ENCODE measurements at places on chromosomes 12 and 14.

DNA sequence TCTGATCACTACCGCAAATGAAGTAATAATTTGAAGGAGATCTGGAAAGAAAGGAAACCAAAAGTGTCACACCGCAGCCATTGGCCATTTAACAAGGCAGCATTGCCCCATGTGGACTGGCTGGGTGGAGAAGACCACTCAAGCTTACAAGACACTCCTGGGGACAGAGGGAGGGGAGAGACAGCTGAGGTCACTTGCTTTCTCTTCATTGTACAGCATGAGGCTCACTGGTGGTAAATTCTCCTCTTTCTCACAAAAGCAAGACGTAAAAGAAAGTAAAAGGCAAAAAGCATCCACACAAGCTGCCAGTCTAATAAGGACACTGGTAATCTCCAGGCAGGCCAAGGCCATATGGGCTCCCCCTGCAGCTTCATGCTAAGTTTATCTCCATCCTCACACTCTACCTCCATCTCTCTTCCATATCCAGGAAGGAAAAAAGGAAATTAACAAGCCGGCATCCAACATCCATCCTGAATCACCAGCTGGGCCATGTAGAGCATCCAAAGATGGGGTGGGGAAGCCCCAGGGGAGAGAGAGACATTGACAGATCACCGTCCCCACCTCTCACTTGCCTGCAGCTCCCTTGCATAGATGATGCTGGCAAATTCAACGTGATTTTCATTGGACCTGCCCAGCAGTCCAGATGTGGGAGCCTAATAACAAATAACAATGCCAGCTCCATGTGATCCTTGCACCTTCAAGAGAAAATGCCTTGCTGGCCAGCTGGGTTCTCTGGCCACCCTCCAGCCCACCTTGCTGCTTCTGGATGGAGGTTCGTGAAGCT is 100.6 kb downstream of the DPF3 start:
- no peak for DNase-seq

- DNase-seq, result no peak
Measured at GRCh38 chr14:25899197-25899596, 698.6 kb downstream of the NOVA1 start.

DNA sequence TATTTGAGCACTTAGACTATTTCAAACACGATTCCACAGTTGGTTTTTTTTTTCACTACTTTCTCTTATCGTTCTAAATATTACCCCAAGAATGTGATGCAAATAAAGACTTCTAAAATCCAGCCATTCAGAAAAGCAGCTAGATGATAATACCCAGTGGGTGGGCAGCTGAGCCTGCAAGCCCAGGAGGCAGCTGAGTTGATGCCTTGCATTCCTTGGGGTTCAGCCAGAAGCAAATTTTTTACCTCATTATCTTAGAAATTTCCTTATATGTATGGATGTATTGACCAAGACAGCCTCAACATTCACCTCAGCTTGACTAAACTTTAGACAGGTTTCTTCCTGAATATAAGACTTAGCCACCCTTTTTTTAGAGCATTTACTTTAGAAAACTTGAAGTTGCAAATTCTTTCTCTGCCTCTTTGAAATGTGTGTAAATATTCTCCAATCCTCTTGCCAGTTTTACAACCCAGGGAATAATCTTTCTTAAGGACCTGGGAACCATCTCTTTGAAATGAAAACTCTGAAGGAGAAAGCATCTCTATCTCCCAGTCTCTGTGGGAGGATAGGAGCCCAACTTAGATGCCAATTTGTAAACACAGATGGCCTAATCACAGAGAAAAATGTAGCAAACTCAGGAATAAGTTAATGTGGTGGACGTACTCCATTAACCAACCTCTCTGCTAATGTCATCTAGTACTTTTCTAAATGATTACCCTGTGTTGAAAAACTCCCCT is 52.2 kb upstream of the ANP32D start:
- DNase-seq, result no peak

DNA sequence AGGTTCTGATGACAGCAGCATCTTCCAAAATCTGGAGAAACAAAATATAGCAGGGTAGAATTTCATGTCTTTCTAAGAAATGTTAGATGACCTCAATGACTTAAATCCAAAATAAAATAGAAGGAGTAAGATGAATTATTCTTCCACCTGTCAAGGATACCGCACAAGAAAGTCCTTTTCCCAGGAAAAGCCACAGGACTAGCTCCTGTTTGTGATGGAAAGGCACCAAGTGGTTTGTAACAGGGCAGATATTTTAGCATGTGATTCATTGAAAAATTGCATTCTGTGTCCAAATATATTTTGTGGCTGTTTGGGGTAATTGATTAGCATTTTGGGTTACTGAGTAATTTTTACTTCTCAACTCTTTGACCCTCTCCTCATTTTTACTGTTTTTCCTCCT is 2.7 kb downstream of the CD163L1 start:
- no peak for DNase-seq

DNA sequence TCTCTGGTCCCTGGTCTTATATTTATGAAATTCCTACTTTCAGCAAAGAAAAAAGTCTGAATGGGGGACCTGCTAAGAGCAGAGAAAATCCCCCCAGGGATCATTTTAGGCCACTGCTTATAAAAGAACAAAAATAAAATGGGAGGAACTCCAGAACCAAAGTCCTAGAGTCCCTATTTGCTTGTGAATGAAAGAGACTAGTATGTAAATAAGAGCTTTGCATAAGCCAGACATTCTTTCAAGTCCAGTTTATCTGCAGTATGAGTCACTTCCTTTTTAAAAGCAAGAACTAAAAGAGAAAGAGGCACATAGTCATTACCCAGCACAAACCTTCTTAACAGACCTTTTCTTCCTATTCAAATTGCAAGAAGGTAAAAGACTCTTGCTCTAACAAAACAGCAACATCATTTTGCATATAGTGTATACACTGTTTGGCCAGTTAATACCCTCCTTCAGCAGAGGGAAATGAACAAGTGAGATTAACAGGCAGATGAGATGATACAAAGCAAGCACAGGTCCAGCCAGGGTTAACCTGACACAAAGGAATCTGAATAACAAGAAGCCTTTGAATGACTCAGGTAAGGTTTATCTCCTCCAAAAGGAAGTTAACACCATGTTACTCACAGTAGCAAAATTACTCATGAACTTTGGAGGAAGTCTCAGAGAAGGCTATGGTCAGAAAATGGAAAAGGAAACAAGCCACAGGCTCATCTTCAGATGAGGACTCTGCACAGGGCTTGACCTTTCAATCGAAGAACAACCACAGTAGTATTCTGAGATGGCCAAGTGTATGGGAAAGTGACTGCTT is 87.3 kb downstream of the PHLDA1 start:
- DNase-seq, result no peak

GRCh38 chr14:52272375-52272774 is 4.9 kb downstream of the PTGDR start:
- no peak for DNase-seq
